ENCODE measurements at places on chromosomes 3 and 15.
A peak's percentile ranks its signal among the peaks of the same experiment; 100 is the strongest.

- no peak for DNase-seq
Observed at GRCh38 chr15:67145710-67146109, 80.3 kb downstream of the SMAD3 start.

GRCh38 chr3:187572441-187572840 is 97.8 kb downstream of the SST start:
- DNase-seq: no peak

- no peak for DNase-seq
Observed at GRCh38 chr3:128081226-128081625, 29.0 kb downstream of the SEC61A1 start.

GRCh38 chr3:39180546-39181346 is 11.6 kb downstream of the XIRP1 start:
- DNase-seq: peak; percentile 47

DNA sequence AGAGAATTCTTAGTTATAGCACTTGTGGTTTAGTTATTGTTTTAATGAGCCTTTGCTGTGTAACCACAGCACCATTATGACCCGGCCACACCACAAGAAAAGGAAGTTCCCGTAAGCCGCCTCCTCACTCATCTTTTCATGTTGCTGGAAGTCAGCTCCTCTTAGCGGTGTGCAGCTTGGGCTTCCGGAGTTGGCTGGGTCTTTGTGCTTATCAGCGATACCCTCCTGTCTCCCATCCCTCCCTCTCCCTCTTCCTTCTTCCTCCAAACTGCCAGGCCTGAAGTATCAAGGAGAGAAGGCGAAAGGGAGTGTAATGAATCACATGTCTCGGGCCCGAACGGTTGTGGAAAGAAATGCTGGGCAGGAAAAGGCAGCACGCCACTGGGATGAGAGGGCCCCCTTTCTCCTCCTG is 353.5 kb downstream of the MCTP2 start:
- no peak for DNase-seq

DNA sequence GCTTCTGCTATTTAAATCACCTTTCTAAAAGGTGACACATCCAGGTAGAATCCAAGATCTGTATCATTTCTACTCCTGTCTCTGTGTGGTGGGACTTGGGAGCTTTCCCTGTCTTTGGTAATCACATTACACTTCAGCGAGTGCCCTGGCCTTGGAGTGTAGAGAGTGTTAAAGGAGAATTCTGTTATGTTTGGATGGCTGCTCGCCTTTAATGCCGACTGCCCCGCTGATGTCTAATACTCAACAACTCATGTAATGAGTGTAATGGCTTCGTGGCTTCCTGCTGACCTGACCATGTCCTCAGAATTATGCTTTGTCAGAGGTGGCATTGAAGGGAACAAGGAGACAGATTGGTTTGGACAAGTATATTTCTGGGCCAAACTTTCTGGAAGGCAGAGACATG is 66.3 kb upstream of the LRTM1 start:
- no peak for DNase-seq

DNA sequence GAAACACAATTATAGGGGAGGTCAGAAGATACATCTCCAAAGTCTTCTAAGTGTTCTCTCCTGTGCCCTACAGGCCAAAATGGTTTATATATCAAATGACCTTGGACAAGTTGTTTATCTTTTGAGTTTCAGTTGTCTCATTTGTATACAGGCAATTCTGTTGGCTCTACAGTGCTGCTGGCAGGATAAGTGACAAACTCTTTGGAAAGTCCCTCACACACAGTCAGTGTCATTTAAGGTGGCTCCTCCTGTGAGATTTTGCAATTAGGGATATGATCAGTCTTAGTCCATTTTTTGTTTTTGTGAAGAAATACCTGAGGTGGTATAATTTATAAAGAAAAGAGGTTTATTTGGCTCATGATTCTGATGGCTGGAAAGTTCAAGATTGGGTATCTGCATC is 1035.8 kb upstream of the CFAP20DC start:
- no peak for DNase-seq

DNA sequence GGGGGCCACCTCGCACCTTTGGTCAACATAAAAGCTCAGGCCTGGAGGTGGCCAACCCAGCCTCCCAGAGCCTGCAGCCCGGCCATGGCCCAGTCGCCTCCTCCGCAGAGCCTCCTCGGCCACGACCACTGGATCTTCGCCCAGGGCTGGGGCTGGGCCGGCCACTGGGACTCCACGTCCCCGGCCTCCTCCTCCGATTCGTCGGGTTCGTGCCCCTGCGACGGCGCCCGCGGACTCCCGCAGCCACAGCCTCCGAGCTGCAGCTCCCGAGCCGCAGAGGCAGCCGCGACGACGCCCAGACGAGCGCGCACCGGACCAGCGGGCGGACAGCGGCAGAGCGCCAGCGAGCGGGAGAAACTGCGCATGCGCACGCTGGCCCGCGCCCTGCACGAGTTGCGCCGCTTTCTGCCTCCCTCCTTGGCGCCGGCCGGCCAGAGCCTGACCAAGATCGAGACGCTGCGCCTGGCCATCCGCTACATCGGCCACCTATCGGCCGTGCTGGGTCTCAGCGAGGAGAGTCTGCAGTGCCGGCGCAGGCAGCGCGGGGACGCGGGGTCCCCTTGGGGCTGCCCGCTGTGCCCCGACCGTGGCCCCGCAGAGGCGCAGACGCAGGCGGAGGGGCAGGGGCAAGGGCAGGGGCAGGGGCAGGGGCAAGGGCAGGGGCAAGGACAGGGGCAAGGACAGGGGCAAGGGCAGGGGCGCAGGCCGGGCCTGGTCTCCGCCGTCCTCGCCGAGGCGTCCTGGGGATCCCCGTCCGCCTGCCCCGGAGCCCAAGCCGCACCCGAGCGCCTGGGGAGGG is at the start of gene MESP2:
MESP2 (plus strand) TSS at position 59 of the 799 bp plus-strand sequence; CDS start at position 85, 26 bp downstream.
- peak; percentile 61 for DNase-seq

DNA sequence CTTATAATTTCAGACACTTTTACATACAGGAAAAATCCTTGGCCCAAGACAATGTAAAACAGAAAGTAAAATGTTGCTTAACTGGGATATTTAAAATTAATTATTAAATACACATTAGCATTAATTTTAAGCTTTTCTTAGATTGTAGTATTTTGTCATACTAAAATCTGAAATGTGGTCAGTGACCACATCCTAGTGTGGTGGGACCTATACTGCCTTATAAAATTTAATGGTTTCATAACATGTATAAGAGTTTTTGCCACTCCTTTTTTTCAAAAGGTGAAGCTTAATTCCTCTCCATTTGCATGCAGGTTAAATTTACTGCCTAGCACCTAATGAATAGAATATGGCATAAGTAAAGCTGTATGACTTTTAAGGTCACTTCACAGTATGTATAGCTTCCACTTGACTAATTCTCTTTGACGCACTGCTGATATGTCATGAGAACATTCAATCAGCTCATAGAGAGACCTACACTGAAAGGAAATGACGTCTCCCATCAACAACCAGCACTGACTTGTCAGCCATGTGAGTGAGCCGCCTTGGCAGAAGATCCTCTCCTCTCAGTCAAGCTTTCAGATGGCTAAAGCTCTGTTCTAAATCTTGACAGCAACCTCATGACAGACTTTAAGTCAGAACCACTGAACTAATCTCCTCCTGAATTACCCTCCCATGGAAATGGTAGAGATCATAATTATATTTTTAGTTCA is 847.8 kb downstream of the SI start:
- DNase-seq: no peak
